ENCODE measurements at places on chromosomes 11 and 22. TPM values are rescaled to one million over a fixed set of nuclear protein-coding genes. Genes with fewer than 3 reads are reported as not detected.

The OR52A1 gene
- total RNA-seq: not detected

- peak; percentile 77 for DNase-seq
These were observed 9.7 kb upstream of the NEFH start for GRCh38 chr22:29470159-29470855.

GRCh38 chr11:45859661-45860140, 12.4 kb downstream of the CRY2 start:
- no peak for DNase-seq

DNA sequence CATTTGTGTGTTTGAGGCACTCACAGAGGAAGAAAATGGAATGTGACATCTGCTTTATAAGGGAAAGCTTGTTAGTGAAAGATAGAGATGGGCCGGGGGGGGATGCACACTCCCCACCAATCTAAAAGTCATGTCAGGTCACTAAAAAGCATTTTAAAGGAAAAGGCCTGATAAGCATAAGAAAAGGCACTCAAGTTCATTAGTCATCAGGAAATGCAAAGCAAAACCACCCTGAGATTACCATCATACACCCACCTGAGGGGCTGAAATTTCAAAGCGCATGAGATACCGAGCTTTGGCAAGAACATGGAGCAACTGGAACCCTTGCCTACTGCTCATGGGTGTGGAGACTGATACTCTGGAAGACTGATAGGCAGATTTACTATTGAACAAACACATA, 77.9 kb upstream of the ANO1 start:
- no peak for DNase-seq

DNA sequence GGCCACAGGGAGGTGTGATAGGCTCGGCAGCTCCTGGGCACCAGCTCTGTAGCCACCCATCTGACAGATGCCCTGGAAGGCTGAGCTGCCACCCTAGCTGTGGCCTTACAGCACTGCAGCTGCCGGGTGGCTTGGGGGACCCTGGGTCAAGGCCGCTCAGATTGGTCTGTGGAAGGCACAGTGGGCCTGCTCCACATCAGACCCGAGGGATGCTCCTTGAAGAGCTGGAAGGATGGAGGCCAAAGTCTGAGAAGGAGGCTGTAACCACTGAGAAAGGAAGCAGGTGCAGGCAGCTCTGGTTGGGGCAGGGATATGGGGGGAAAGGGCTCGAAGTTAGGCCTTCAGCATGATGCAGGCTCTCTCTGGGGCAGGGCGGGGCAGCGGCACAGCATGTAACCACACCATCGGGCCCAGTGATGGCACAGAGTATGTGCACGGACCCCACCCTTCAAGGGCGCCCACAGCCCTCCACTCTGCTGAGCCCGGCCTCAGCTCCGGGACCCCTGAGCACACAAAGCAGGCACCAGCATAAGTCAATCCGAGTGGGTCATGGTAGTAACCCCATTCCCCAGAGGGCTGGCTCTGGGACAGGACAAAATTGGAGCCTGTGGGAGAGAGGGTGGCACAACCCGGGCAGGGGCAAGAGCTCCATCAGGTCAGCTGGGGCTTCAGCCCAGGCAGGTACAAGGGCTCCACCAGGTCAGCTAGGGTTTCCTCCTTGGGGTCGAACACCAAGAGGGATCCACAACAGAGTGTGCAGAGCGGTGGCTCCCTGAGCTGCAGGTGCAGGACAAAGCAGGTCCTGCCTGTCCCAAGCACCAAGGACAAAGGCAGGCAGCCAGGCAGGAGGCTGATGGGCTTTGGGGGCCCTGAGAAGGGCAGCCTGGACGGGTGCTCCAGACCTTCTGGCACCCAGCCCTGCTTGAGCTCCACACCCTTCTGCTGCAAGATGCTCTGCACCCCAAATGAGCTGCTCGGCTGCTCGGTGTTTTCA, 1511.1 kb downstream of the BRD1 start:
- no peak for DNase-seq

DNA sequence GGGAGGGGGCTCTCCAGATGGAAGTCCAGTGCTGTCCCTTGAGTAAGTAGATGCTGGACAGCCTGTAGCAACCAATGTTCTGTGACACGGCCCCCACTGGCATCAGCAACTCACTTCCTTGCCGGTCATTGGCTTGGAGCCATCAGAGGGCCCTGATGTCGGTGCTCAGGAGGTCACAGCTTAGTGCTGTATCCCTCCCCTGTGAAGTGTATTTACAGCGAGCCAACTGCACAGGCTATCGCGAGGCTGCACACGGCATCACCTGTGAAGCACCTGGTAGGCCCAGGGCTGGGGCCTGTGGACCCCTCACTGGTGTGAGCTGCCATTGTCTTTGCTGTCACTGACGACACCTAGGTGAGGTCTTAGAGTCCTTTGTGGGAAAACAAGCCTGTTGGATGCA, 13.4 kb upstream of the ACR start:
- DNase-seq: no peak

DNA sequence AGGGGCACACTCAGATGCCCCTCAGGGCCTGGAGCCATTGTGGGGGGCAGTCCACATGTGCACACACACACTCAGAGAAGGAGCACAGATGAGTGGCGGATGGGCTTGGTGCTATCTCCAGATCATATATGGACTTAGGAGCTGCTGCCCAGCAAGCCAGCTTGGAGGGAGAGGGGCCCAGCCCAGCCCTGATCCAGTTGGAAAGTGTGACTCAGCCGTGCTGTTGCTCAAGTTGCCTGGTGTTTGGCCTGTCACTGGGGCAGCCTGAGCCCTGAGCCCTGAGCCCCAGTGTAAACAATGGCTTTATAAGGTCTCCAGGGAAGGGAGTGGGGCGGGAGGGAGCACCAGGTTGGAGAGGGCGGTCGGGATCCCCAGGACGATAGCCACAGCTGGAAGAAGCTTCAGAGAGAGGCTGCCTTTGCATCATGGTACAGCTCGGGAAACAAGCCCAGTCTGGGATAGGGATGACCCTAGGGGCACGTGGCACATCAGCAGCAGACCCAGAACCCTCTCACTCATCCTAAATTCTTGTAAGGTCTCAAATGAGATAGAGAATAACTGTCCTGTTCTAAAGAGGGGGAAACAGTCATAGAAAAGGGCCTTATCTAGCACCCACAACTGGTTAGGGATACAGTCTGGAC, 4.8 kb downstream of the SELENOM start:
- DNase-seq: no peak

The WNT7B gene
- not detected for total RNA-seq

The CST6 gene
- total RNA-seq: 0.34 TPM

- DNase-seq: no peak
These were observed 91.8 kb downstream of the TBC1D22A start for GRCh38 chr22:46854125-46854870.

DNA sequence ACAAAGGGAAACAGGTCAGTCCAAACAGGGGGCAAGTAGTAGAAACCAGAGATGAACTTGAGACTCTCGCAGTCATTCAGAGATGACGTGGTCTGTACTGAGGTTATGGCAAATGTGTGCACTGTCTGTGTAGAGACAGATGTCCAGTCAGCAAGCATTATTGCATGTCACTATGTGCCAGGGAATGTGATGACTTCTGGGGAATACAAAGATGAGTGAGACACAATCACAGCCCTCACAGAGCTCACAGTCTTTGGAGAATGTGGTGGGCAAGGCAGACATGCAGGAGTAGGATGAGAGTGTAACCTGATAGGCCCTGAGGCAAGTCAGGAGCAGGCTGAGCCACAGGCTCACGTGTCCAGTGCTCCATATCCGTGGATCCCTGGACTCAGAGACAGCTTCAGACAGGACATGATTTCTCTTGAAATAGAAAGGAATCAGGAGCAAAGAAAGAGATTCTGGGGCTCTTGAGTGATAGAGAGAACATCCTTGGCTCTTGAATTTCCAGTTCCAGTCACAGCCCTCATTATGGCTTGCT, 550.7 kb downstream of the ETS1 start:
- no peak for DNase-seq

The OR51B2 gene
- not detected for total RNA-seq

DNA sequence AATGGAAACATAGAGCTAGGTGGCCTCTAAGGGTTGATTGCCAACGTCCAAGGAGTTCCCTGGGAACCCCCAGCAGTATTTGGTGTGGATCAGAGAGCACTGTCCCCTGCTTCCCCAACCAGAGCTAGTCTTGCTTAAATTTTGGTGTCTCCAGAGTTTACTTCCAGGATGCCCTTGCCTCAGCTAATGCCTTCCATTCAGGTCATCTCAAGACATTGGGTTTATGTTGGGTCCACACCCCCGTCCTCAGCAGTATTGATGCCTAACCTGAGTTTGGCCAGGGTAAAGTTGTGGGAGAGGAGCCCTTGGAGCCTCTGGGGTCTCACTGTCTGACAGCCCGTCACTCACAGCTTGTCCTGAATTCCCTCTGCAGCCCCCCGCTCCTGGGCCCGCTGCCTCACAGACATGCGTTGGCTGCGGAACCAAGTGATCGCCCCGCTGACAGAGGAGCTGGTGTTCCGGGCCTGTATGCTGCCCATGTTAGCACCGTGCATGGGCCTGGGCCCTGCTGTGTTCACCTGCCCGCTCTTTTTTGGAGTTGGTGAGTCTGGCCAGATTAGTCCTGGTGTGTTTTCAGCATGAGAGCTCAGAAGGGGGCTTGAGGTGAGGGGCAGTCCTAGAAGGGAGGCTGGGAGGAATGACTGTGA, 1.4 kb downstream of the RCE1 start:
- no peak for DNase-seq

GRCh38 chr11:77724636-77725035, 87.0 kb upstream of the CLNS1A start:
- DNase-seq: no peak

The OR8G5 gene
- not detected for total RNA-seq

DNA sequence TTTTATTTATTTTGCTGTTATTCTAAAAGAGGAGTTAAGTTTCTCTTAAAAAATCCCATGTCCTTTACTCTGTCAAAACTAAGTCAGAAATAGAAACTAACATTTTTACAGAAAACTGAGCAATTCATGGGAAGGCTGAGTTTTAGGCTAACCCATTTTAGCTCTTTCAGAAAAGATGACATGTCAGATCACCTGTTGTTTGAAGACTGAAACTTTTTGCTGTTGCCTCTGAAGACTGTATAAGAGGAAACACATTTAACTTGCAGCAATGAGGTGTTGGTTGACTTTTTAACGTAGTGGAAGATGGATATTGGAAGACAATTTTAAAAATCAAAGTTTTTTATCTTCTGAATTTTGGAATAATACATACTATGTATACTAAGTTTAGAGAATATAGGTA, 115.4 kb downstream of the METTL15 start:
- DNase-seq: no peak

GRCh38 chr11:120224972-120225909, 14.4 kb downstream of the OAF start:
- DNase-seq: no peak

DNA sequence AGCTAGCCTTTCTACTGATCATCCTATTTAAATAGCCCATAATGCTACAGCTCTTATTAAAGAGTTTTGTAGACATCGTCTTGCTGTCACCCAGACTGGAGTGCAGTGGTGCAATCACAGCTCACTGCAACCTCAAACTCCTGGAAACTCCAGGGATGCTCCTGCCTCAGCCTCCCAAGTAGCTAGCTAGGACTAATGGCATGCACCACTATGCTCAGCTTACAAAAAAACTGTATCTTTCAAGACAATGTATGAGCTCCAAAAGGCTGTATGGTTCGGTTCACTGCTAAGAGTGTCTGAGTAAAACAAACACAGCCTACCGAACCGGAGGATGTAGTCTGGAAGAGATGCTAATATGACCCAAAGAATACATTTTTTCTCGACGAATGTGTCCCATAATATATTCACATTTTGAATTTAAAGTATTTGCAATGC, 2.6 kb downstream of the TAF1D start:
- no peak for DNase-seq

DNA sequence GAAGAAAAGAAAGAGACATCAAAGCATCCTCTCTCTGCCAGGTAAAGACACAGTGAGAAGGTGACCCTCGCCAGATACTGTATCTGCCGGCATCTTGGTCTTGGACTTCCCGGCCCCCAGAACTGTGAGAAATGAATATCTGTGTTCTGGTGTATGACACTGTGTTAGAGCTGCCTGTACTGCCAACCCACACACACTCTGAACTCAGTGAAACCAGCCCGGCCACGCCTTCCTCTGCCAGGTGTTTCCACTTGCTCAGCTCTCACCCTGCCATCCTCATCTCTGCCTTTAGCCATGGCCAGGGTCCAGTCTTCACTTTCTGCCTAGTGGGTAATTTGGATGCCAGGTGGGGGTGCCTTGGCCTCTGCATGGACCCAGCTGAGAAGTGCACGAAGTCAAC, 24.0 kb downstream of the CBX7 start:
- DNase-seq: no peak

- no peak for DNase-seq
These were observed 27.0 kb downstream of the CUL5 start for GRCh38 chr11:108035690-108036089.

GRCh38 chr11:6646071-6646470, 9.5 kb downstream of the DCHS1 start:
- DNase-seq: no peak

- no peak for DNase-seq
These were observed 33.4 kb downstream of the KCNQ1OT1 start for GRCh38 chr11:2666401-2666741.

DNA sequence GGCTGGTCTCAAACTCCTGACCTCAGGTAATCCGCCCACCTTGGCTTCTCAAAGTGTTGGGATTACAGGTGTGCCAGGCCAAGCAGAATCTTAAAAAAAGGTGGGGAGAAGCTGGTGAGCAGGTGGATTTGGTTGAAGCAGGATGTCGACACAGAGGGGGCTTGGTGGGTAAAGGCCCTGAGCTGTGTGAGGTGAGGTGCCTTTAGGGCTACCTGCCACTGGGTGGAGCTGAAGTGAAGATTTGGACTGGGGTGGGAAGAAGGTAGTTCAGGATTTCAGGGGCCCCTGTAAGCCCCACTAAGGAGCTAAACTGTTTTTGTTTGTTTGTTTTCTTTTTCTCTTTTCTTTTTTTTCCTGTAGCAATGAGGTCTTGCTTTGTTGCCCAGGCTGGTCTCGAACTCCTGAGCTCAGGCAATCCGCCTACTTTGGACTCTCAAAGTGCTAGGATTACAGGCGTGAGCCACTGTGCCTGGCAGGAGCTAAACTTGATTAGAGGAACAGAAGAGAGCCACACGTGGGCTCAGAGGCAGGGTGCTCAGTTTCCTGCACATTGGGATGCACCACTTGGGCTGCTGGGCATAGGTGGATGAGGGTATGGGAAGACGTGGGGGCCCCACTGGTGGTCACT, 6.0 kb downstream of the P2RX6 start:
- peak; percentile 35 for DNase-seq

DNA sequence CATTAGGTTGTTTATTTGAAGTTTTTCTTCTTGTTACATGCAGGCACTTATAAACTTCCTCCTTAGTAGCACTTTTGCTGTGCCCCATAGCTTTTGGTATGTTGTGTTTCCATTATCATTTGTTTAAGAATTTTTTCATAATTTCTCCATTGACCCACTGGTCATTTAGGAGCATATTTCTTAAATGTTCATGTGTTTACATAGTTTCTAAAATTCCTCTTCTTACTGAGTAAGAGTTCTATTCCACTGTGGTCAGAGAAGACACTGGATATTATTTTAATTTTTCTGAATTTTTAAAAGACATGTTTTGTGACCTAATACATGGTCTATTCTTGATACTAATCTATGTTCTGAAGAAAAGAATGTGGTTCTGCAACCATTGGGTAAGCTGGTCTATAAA, 333.0 kb downstream of the DDX10 start:
- no peak for DNase-seq

GRCh38 chr11:61940466-61940865, 9.7 kb upstream of the BEST1 start:
- no peak for DNase-seq
